ENCODE measurements at places on chromosomes 11 and 22. TPM values are rescaled to one million over a fixed set of nuclear protein-coding genes. Genes with fewer than 3 reads are reported as not detected.

Gene OR5B21
- not detected for total RNA-seq

Gene C11orf65
- total RNA-seq = 0.29 TPM

Gene TREH
- total RNA-seq = not detected

DNA sequence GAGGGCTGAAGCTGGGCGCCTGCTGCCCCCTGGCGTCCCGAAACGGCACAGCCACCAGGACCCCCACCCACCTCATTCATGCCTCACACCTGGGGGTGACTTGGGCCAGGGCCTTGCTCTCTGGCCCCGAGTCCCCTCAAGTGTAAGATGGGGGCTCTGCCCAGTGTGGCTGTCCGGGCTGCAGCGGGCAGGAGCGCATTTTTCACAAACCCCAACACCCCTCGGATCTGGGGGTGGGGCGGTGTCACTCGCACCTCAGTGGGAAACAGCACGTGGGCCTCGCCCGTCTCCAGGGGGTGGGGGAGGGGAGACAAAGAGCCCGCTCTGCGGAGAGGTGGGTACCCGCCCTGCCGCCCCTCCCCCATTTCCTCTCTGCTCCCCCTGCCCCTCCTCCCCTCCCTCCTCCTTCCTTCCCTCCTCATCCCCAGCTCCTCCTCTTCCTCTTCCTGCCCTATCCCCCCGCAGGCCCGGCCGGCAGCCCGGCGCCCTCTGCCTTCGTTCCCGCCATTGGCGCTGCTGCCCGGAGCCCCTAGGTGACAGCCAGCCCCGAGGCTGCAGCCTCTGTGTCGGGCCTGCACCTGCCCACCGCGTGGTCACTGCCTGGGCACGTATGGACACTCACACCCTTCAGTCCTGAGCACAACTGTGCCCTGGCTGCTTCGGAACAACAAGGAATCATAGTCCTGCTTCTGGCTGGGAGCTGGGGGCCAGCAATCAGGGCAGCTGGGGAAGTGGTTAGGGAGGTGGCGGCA, 6.8 kb upstream of the CDKN1C start:
- DNase-seq = peak; percentile 80

Gene PHF21B
- 0.57 TPM for total RNA-seq

- no peak for DNase-seq
These were observed 11.5 kb upstream of the CRKL start for GRCh38 chr22:20905415-20906386.

GRCh38 chr11:116930177-116930576, 92.8 kb upstream of the APOA1 start:
- DNase-seq = no peak

GRCh38 chr11:117735350-117735977, 61.6 kb downstream of the DSCAML1 start:
- no peak for DNase-seq

Gene OR52H1
- total RNA-seq = not detected

- no peak for DNase-seq
These were observed 41.7 kb downstream of the NARS2 start for GRCh38 chr11:78532991-78533390.

DNA sequence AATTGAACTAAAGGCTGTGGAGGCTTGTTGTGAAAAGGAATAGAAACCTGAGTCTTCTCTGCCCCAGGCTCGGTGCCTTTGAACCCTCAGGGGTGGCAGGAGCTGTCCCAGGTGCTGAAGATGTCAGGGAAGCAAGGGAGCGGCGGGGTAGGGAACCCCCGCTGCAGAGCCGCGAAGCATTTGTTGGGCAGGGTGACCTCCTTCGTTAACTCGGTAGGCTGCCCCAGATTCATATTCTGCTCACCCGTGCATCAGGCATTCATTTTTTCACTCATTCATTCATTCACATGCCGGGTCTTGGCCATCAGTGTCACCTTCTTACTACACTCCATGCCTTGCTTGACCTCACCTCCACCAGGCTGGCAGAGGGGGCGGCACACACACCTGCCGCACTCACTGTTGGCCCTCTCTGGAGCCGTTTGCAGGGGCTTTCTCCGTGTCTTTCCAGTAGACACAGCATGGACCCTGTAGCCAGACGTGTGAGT, 618.9 kb downstream of the BRD1 start:
- peak; percentile 33 for DNase-seq

Gene PIK3C2A
- 23.5 TPM for total RNA-seq

DNA sequence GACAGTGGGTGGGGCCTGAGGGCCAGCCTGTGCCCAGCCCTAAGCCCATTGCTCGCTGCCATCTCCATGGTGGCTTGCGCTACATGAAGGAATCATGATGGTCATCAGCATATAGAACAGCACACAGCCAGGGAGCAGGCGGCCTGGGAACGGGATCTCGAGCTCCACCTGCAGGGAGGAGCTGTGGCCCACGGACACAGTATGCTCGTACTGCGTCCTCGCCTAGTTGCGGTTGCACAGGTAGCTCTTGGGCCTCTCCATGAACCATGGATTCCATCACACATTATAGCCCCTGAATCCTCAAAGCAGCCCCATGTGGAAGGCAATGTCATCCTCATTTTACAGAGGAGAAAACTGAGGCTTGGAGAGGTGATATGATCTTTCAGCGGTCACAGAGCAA, 15.1 kb downstream of the SEC14L4 start:
- no peak for DNase-seq

Gene FGF19
- total RNA-seq = not detected

- DNase-seq = peak; percentile 59
These were observed 247.3 kb downstream of the MN1 start for GRCh38 chr22:27554106-27554811.

- DNase-seq = no peak
These were observed 103.0 kb downstream of the DBX1 start for GRCh38 chr11:20056950-20057943.

- no peak for DNase-seq
These were observed 154.2 kb upstream of the TTC12 start for GRCh38 chr11:113159988-113160807.

Gene PIK3IP1
- 0.09 TPM for total RNA-seq

Gene SMIM35
- not detected for total RNA-seq

GRCh38 chr22:41140365-41140957, 48.1 kb downstream of the EP300 start:
- no peak for DNase-seq

GRCh38 chr11:1581976-1582375, 3.1 kb downstream of the KRTAP5-1 start:
- DNase-seq = no peak

Data from Daoy (cell line).